ENCODE measurements at places on chromosomes 4 and X. TPM values are rescaled to one million over a fixed set of nuclear protein-coding genes. Genes with fewer than 3 reads are reported as not detected.

CLCN3 gene
- 52.8 TPM for total RNA-seq

TMEM35A gene
- 5.3 TPM for total RNA-seq

MEPE gene
- not detected for total RNA-seq

MRFAP1 gene
- 181 TPM for total RNA-seq

CCDC110 gene
- 0.43 TPM for total RNA-seq

BCLAF3 gene
- total RNA-seq, result 7.1 TPM

USP26 gene
- total RNA-seq, result not detected

MAP7D3 gene
- total RNA-seq, result 21.4 TPM

GAGE12H gene
- not detected for total RNA-seq

WNK3 gene
- 1.3 TPM for total RNA-seq

GLRA2 gene
- not detected for total RNA-seq

FRG2 gene
- total RNA-seq, result not detected

DUSP21 gene
- not detected for total RNA-seq

DCHS2 gene
- total RNA-seq, result under 0.01 TPM

ERAS gene
- total RNA-seq, result not detected

LIMCH1 gene
- 27.4 TPM for total RNA-seq

Data from thoracic aorta endothelial cell (primary cell).